ENCODE measurements at places on chromosomes 7 and 10.
A peak's percentile ranks its signal among the peaks of the same experiment; 100 is the strongest.

- H3K4me3 ChIP-seq, result peak overlapping the region; percentile 98
- H3K27ac ChIP-seq, result peak overlapping the region; percentile 69
- H3K36me3 ChIP-seq, result no peaks in the 10 kb centered on the region
- H3K27me3 ChIP-seq, result no peaks in the 10 kb centered on the region
- H3K4me1 ChIP-seq, result peaks cover 77% of the 10 kb centered on the region
These were observed 863 bp downstream of the CCNY start for GRCh38 chr10:35336921-35337823.

DNA sequence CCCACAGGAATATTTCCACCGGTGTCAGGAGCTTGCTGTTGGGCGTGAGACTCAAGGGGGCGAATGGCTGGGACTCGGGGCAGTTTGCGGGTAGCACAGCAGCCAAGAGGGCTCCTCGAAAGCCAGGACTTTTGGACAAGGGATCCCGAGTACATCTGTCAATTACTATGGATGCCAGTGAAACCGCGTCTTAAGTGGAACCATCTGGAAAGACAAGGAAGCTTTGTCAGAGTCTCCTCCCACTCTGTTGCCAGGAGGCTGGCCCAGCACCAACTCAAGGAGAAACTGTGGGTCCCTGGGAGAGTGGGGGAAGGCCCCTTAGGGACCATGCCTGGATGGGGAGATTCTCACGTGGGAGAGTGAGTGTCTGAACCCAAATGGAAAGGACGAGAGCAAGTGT lies 57.1 kb downstream of the C10orf143 start:
- no peak overlapping the region for H3K4me3 ChIP-seq
- H3K27me3 ChIP-seq, result no peaks in the 10 kb centered on the region
- no peaks in the 10 kb centered on the region for H3K4me1 ChIP-seq
- no peak for DNase-seq
- H3K27ac ChIP-seq, result no peak overlapping the region
- H3K36me3 ChIP-seq, result no peaks in the 10 kb centered on the region

GRCh38 chr7:1359681-1360485 lies 99.4 kb downstream of the MICALL2 start:
- no peak overlapping the region for H3K27ac ChIP-seq
- DNase-seq, result peak; percentile 48
- H3K4me1 ChIP-seq, result no peaks in the 10 kb centered on the region
- H3K4me3 ChIP-seq, result no peak overlapping the region

GRCh38 chr10:124204726-124205125 lies 111.3 kb upstream of the CHST15 start:
- H3K27ac ChIP-seq, result no peak overlapping the region
- no peaks in the 10 kb centered on the region for H3K36me3 ChIP-seq
- DNase-seq, result no peak
- H3K27me3 ChIP-seq, result no peaks in the 10 kb centered on the region
- no peak overlapping the region for H3K4me3 ChIP-seq

GRCh38 chr7:36659172-36659516 lies 65.2 kb downstream of the AOAH start:
- no peaks in the 10 kb centered on the region for H3K27me3 ChIP-seq
- no peak for DNase-seq
- no peaks in the 10 kb centered on the region for H3K36me3 ChIP-seq
- H3K4me1 ChIP-seq, result no peaks in the 10 kb centered on the region
- no peak overlapping the region for H3K27ac ChIP-seq

GRCh38 chr7:158061884-158062656 lies 525.6 kb downstream of the PTPRN2 start:
- no peaks in the 10 kb centered on the region for H3K36me3 ChIP-seq
- no peaks in the 10 kb centered on the region for H3K4me1 ChIP-seq
- H3K27ac ChIP-seq, result no peak overlapping the region
- DNase-seq, result peak; percentile 53
- no peak overlapping the region for H3K4me3 ChIP-seq

DNA sequence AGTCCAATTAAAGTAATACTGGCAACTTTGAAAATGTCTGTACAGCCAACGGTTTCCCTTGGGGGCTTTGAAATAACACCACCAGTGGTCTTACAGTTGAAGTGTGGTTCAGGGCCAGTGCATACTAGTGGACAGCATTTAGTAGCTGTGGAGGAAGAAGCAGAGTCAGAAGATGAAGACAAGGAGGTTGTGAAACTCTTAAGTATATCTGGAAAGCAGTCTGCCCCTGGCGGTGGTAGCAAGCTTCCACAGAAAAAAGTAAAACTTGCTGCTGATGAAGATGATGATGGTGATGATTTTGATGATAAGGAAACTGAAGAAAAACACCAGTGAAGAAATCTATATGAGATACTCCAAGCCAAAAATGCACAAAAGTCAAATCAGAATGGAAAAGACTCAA lies 72.2 kb downstream of the ZNF783 start:
- DNase-seq, result no peak
- H3K27me3 ChIP-seq, result no peaks in the 10 kb centered on the region
- H3K36me3 ChIP-seq, result no peaks in the 10 kb centered on the region
- H3K4me1 ChIP-seq, result no peaks in the 10 kb centered on the region

All from sigmoid colon (tissue), 7 donors.